H7 (cell line): ENCODE measurements at places on chromosomes 7 and 10. TPM values are rescaled to one million over a fixed set of nuclear protein-coding genes. Genes with fewer than 3 reads are reported as not detected.

- DNase-seq = no peak
Observed at GRCh38 chr7:84060000-84060399, 134.6 kb downstream of the SEMA3A start.

- DNase-seq = peak; percentile 62
Observed at GRCh38 chr10:75076348-75076747, 35.1 kb upstream of the SAMD8 start.

- DNase-seq = no peak
Observed at GRCh38 chr10:93513091-93513490, 16.7 kb downstream of the CEP55 start.

DNA sequence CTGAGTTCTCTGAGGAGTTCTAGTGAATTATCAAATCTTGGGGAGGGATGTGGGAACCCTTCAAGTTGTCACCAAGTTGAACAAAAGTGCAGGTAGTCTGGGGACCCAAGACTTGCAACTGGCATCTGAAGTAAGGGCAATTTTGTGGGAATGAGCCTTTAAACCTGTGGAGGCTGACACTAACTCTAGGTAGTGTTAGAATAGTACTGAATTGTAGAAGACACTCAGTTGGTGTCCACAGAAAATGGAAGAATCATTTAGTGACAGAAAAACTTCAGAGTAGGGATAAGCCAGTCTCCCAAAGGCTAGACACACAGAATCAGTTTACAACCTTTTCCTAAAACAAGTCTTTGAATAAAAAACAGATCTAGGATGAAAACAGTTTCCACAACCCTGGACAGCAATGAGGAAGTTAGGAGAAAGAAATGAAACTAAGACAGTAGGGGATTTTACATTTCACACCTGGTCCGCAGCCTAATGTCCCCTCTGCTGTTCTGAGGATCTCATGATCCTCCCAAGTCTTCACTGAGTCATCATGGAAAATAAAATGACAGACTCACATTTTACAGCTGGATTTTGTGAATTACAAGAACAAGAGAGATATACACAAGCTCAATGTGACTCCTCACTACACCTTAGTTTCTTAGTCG is 23.0 kb upstream of the ING3 start:
- no peak for DNase-seq

DNA sequence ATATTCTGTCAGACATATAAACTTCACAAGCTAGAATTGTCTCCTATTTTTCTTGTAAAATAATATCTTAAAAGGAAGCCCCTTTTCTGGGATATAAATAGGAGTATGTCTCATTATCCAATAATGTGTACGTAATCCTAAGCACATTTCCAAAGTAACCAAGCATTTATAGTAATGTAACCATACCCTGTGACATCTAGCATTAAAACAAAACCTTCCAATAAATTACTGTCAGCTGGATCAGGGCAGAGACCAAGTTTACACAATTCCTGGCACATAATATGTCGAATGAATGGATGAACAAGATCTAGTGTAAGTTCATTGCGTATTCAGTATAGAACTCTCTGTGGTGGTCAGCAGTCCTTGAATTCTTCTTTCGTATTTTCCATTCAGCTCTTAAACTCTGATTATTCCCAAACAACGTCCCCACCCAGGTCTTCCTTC is 14.3 kb downstream of the CPED1 start:
- no peak for DNase-seq

DNA sequence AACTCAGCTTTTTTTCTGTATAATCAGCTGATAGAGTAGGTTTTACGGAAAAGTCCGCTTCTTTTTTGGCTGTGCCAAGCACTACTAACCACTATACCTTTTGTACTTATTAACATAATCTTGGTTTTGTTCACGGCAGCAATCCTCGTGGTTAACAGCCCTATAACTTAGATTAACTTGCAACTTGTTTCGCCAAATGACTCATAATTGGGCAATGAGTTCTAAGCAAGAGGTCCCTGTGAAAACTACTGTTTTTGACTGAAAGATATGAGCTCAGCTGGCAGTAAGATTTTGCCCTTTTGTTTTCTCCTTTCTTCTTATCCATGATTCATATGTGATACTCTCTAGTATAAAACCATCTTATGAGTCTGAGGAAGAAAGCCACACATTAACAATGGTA is 345.0 kb upstream of the PCDH15 start:
- DNase-seq = no peak

DNA sequence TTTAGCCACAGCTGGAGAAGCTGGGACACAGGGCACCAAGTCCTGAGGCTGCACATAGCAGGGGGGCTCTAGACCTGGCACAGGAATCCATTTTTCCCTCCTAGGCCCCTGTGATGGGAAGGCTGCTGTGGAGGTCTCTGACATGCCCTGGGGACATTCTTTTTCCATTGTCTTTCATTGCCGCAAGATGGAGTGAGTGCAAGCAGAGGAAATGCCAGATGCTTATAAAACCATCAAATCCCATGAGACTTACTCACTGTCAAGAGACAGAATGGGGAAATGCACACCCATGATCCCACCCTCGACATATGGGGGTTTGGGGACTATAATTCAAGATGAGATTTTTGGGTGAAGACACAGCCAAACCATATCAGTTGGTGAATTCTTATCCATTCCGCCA is 94.7 kb upstream of the FERD3L start:
- DNase-seq = no peak

DNA sequence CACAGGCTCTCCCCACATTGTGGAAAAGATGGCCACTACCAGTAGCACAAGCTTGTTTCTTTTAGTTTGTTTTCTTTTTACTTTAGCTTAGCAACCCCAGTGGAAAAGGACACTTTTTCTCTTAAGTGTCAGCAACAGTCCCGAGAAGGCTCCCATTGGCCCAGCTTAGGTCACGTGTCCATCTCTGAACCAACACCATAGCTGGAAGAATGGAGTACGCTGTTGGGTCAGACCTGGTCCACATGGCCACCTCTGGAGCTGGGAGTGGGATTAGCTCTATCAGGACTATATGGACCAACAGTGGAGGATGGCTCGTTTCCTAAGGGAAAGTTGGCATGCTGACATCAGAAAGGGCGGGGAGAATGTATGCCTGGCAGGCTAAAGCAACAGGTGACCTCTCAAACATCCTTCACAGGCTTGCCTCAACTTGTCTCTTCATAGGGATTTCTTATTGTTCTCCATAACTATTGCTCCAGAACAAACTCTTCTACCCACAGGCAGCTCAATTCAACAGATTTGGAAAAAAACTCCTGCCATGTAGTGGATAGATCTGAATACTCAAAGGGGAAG is 27.6 kb upstream of the NEUROG3 start:
- DNase-seq = no peak

RHEB gene
- total RNA-seq = 119 and 128 TPM in 2 replicates

CALCR gene
- 1.4 and 4.0 TPM in 2 replicates for total RNA-seq

TIAL1 gene
- 45.4 and 65.9 TPM in 2 replicates for total RNA-seq

ANXA7 gene
- total RNA-seq = 94.1 and 97.7 TPM in 2 replicates

FOXI2 gene
- 0.35 and 1.2 TPM in 2 replicates for total RNA-seq

ACTA2 gene
- total RNA-seq = not detected in 2 replicates

SEMA4G gene
- 3.4 and 8.2 TPM in 2 replicates for total RNA-seq
